ENCODE measurements at places on chromosomes 13 and 19.

DNA sequence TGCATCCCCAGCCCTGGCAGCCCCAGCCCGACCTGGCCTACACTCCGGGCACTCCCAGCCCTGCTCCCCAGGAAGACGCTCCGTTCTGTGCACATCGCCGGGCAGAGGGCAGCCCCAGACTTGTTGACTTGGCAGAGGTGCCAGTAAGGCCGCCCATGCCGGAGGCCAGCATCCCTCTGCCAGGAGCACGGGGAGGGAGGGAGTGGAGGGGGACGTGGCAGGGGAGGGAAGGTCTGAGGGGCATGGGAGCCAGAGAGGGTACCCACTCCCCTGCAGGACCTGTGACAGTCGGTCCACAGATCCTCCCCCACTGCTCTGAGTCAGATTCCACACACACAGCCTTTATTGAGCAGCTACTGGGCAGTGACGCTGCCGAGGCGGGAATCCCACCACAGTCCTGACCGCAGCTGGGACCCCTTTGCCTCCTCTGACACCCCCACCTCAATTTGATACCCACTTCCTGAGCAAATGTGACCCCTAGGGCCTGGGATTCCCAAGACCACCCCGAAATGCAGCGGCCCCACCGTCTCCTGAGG, 1.9 kb upstream of the NKPD1 start:
- no peak for DNase-seq

- DNase-seq: no peak
These were observed 15.4 kb upstream of the NOP53 start for GRCh38 chr19:47729799-47730520.

DNA sequence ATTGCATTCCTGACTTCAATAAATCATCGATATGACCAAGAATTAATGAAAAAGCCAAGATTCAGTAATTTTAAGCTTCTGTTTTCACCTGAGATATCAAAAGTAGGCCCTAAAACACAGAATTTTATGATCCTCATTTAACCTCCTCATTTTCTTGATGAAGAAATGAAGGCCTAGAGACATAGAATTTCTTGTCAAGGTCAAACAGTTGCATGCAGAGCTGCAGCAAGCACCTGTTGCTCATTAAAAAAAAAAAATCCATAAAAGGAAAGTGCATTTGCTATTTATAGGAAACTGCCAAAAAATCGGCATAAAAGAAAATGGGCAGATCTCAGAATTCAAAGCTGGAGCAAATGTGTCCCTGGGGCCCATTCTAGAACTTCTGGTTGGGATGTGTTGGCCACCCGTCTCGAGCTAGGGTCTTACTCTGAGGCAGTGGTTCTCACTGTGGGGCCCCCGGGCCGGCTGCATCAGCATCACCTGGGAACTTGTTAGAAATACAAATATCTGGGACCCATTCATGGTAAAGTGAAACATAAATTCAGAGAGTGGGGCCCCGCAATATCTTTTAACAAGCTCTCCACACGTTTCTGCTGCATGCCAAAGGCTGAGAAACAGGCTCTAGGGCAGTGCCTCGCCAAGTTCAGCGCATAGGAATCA, 224.7 kb upstream of the UBL3 start:
- DNase-seq: no peak

DNA sequence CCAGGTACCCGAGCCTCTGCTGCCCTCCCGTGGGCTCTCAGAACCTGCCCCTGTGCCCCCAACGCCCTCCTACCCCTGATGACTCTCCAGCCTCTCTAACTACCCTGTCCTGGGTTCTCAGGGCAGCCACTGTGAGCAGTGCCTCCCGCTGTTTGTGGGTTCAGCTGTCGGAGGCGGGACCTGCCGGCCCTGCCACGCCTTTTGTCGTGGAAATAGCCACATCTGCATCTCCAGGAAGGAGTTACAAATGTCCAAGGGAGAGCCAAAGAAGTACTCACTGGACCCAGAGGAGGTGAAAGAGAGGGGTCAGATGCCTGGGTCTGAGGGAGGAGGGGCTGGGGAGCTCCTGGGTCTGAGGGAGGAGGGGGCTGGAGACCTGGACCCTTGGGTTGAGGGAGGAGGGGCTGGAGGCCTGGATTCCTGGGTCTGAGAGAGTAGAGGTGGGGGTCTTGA, 20.0 kb downstream of the CNFN start:
- no peak for DNase-seq

- DNase-seq: no peak
These were observed 68.0 kb downstream of the MLLT1 start for GRCh38 chr19:6211632-6212402.

Measured in GM04503 (cell line).